ENCODE measurements at places on chromosomes 1 and 21.

DNA sequence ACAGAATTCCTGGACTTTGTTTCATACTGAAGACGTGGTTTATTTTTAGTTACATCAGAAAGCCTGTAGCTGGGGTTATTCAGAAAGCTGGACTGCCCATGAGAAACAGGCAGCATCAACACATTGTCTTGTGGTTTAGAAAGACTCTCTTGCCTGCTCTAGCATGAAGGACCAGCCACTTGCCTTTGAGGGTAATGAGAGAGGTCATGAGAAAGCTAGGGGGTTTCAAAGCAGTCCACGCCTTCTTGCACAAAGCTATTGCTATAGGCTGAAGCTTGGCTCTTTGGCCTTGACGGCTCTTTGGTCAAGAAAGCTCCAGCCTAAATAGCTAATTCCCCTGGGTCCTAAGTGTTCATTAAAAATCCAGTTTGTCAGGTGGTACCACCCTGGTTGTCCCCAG lies 208.1 kb downstream of the PRDM2 start:
- no peak for DNase-seq

DNA sequence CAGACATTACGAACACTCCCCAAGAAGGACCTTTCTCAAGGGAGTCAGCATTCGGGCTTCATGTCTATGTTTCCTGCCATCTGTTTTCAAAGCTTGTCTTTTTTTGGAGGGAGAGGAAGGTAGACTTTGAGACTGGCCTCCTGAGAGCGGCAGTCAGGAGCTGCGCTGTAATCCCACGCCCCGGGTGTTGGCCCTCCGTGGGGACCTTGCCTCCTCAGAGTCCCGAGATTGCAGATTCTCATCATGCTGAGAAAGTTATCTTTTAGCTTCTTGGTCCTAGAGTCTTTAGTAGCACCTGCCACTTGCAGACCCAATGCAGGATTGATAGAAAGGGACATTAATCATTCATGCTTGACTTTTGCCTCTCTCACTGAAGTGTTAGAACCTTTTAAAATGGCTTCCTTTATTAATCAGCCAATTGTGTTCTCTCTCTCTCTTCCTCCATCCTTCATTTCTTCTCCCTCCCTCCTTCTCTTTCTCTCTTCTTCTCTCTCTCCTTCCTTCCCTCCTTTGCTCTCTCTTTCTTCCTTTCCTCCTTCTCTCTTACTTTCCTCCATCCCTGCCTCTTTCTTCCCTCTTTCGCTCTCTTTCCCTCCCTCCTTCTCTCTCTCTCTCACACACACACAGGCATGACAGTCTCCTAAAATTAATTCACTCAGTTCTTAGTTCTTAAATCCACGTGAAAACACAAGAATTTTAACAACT lies 25.2 kb upstream of the GNPAT start:
- DNase-seq, result no peak

- DNase-seq, result no peak
Measured at GRCh38 chr1:28162151-28162550, 14.3 kb downstream of the PTAFR start.

- peak; percentile 98 for DNase-seq
Measured at GRCh38 chr1:168628807-168629206, 52.4 kb downstream of the XCL1 start.

DNA sequence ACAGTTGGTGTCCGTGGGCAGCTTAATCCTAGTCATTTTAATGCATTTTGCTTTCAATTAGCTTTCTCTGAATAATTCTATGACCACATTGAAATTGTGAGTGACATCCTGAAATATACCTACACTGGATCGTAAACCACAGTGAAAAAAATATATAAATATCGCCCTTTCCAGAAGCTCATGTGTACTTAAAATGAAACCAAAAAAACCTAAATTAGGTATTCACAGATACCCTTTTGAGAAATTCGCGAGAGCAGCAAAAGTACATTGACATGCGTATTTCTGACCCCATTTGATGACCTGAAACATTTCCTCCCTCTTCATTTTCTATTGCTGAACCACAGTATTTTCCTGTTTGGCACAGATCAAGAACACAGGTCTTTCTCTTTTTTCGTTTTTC lies 253.8 kb downstream of the LTN1 start:
- peak; percentile 9 for DNase-seq

Data from M059J (cell line).